ENCODE measurements at places on chromosomes 16 and 17.

DNA sequence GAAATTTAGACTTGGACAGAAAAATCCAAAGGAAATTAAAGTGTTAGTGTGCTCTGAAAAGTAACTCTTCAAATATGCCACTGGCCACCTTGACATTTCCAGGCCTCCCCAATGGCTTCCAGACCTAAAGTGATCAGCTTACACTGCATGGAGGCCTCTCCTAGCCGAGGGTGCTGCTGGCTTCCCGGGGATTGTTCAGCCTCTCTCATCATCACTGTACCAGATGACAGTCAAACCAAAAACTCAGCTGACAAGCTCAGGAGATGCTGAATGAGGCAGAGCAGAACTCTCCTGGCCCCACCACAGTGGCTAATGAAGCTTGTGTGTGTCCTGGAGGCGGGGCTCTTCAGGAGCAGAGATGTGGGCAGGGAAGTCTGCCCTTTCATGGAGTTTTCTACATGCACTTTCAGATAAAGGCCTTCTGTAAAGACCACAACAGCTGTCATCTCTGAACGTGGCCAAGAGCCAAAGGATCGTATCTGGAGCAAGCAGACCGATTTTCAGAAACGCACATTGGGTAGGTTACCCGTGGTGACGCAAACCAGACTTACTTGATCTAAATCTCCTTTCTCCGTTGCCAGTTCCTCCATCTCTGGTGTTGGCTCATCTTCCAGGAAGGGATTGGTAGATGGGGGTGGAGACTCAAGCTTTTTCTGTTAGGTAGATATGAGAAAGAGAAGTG, 113.3 kb downstream of the VPS53 start:
- no peak for DNase-seq

DNA sequence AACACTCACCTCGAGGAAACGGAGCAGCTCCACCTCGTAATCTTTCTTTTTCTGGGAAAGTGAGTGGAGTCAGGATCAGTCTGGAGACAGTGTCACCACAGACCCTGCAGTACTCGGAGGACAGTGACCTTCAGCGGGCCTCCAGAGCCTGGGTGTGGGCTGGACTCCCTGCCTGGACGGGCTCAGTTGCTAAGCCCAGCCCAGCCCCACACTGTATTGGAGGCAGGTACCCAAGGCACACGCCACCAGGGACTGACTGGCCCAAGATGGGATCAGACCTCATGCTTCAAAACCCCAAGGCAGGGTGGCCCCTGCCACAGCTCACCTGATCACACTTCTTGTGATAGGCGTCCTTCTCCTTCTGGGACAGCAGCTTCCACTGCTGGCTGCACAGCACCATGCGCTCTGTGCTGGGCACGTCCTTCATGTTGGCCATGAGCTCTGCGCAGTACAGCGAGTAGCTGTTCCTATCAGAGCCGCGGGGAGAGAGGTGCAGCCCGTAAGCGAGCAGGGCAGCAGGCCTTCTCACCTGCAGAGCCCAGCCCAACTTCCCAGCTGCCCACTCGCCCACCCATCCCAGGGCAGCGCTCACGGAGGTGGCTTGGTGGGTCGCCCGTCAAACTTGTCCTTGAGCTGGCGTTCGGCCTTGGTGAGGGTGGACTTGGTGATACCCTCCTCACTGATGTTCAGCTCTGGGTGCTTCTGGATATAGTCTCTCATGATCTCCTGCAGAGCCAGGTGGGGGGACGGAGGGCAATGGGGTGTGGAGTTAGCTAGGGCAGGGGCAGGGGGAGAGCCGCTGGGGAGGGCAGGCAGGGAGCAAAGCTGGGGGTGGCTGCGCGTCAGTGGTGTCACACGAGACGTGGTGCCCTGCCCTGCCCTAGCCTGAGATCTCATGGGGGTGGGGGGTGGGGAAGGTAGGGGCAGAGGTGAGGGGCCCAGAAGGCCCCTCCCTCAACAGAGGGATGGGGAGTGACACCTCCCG, 7.9 kb downstream of the UBTF start:
- DNase-seq: no peak

DNA sequence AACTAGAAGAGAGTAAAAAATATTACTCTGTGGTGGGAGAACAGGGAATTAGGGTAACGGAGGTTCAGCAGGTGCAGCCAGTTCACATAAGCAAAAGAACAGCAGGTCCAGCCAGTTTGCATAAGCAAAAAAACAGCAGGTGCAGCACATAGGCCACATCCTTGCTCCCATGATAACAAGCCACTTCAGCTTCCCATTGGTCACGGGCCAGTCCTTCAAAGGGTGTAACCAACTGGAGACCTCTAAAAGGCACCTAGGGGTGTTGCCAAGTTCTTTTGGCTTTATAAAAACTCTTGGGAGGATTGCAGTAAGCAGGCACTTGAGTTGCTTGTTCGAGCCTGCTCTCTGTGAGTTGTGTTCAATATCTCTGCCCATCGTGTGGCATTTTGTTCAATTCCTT, 488.1 kb downstream of the XYLT1 start:
- DNase-seq: no peak

- DNase-seq: no peak
These were observed 11.3 kb downstream of the CNTROB start for GRCh38 chr17:7943291-7943690.

- no peak for DNase-seq
These were observed 465.9 kb upstream of the ERCC4 start for GRCh38 chr16:13453938-13454553.

GRCh38 chr17:8122924-8123694, 797 bp downstream of the HES7 start:
- no peak for DNase-seq

DNA sequence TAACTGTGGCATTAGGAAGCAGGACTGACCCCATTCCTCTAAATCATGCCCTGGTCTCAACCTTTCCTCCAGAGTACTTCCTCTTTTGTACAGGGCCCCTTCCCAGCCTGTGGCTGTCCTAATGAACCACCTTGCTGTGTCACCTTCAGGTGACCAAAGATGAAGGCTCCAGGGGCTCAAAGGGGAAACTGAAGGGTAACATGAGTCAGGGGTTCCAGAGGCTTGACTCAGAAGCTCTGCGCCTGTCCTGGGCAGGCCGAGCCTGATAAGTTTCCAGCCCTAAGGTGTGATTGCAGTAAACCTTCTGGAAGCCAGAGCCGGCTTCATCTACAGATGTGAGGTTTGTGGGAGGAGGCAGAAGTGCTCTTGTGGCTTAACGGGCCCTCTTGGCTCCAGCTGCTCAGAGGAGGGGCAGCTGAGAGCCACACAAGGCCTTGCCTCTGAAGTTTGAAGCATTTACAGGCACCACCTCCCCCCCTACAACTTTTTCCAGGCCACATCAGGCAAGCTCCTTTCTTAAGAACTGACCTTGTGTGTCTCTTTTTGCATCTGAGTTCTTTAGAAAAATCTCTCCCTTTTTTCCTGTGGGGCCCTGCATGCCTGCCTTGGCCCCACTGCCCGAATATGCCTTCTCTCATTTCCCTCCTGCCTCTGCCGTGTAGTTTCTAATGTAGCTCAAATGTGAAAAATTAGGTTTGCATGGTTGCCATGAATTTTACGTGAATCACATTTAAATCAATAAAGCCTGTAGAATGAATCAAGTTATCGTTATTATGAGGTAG, 149.9 kb downstream of the CLEC16A start:
- no peak for DNase-seq

DNA sequence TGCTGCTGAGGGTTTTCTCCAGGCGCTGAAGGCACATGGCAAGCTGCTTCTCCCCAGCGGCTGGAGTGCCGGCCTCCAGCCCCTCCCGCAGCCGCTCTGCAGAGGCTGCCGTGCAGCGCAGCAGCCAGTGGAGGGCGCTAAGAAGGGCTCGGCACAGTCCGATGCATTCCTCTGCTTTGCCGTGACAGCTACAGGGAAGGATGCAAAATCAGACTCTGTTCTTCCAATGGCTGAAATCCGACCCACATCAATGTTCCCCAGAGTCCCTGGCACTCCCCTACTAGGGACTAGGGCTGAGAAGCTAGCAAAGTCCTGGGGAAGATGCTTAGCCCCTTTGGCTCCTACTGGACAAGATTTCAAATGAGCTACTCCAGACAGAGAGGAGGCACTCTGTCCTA, 19.0 kb downstream of the MED24 start:
- no peak for DNase-seq

GRCh38 chr16:50635505-50636392, 45.4 kb downstream of the SNX20 start:
- no peak for DNase-seq

DNA sequence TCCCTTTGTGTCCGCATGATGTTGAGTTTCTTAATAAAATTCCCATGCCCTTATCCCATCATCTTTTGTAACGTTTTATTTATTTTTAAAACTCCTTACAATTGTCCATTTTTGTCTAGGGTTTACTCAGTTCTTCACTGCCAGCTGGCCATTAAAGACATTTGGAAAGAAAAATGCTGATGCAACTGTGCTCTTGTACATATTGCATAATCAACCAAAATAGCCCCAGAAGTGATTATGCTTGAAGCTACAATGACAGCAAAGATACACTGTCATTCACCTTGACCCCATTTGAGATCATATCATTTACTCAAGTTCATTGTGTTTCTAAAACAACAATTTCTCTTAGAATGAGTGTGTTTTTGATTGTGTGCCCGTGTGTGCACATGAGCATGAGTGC, 1074.6 kb upstream of the RBFOX1 start:
- DNase-seq: no peak

GRCh38 chr17:44502598-44503146, 534 bp downstream of the GPATCH8 start:
- no peak for DNase-seq

GRCh38 chr17:81665205-81666091, 957 bp downstream of the OXLD1 start:
- DNase-seq: no peak

DNA sequence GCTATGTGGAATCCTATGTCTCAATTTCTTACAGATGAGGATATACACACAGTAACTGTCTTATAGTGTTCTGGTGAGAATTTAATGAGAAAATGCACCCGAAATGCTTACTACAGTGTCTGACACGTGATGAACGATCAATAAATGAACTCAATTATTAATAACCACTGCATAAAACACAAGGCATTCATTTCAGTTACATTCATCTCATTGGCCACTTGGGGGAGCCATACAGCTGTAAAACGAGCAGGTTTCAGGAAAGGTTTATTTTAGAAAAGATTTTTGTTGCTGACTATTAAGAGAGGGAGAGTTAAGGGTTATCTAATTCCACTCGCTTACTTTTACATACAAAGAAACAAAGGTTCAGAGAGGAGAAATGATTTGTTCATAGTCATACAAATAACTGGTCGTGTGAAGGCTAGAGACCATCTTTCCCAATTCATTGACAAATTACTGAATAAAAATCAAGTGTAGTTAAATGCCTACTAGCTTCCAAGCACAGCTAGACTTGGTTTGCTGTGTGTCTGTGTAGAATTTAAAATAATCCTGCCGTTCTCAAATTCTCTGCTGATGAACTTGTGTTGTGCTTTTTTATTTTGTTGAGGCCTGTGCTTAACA, 160.1 kb downstream of the MAP2K4 start:
- no peak for DNase-seq

- DNase-seq: no peak
These were observed 1.1 kb downstream of the OVCA2 start for GRCh38 chr17:2042933-2043332.

DNA sequence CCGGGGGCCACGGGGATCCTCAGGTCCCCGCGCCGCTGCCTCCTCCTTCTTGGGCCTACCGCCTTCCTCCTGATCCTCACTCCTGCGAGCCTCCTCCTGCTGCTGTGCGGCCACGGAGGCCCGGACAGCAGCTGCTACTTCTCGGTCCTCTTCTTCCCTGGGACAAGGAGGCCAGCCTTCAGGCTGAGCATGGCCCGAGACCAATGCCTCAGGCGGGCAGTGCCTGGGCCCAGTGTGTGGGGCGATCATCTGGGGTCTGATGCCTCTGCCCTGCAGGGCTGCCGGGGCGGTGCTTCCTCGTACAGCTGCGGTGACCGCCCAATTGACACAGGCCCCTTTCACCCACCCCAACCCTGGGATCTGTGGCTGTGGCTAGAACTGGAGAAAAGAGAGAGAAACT, 8.6 kb downstream of the ZNF598 start:
- DNase-seq: no peak

DNA sequence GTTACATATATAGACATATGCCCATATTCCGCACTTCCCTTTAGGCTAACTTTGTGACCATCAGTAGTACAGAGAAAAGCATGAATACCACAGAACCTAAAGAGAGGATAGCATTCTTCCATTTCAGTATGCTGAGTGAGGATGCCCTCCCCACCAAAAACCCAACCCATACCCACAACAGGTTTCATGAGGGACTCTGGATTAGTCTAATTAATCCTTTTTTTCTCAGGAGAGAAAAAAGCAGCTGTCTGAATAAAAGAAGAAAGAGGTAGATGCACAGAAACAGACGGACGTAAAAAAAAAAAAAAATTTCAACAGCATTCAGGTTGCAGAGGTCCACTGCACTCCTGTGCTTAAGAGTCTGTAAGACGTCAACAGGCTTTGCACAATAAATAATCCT, 6.7 kb downstream of the MMD start:
- DNase-seq: no peak

DNA sequence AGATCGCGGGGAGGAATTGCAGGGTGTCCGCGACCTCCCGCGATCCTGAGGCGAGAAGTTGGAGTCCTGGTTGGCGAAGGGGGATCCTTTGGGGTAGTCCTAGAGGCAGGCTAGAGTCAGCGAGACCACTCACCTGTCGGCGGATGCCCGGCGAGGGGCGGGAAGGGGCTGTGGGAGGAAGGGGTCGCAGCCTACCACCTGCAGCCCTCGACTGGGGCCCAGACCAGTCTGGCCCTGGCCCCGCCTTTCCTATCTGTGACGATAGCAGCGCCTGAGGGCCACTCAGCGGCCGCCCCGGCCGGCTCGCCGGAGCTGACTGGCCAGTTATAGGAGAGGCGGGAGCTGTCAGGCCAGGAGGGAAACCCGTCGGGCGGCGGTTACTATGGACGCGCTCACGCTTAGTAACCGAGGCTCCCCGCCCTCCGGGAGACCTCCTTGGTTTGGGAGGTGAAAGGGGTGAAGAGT, at the start of gene TEKT3:
TSS of gene TEKT3 (minus strand) at position 213 of the 465 bp plus-strand sequence. CDS start 10,012 bp downstream, outside the sequence.
- peak; percentile 49 for DNase-seq

GRCh38 chr17:27466743-27467375, 10.6 kb downstream of the KSR1 start:
- no peak for DNase-seq
